ENCODE measurements at places on chromosomes 1 and 21.

GRCh38 chr1:15196807-15197530 is 43.4 kb downstream of the TMEM51 start:
- no peak for DNase-seq

DNA sequence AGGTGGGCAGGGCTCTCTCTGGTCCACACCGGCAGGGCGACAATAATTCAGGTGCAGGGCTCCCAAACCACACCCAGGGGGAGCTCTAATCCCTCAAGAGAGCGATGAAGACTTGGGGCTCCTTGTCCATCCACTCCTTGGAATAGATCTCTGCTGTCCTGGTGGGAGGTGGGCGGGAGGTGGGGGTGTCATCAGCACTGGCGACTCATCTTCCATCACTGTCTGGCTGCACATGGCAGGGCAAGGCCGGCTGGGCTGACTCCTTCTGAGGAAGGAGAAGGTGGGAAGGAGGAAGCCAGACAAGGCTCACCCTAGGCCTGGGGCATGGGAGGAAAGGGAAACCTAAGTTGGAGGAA is 29.3 kb downstream of the TNNT2 start:
- DNase-seq: peak; percentile 19

DNA sequence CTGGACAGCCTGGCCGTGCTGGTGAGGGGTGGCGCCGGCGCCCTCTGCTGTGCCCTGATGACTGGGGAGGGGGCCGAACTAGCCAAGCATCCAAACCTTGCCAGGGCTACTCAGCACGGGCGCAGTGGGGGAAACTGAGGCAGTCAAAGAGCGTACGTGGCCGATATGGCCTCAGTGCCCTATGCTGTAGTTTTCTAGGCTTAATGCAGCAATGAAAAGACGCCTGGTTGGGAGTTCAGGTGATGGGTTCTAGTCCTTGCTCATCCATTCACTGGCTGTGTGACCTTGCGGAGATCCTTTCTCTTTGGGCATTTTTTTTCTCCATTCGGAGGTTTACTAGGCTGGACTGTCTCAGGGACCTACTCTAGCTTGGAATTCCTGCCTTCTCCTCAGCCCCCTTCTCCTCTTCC is 822 bp downstream of the MTX1 start:
- no peak for DNase-seq

DNA sequence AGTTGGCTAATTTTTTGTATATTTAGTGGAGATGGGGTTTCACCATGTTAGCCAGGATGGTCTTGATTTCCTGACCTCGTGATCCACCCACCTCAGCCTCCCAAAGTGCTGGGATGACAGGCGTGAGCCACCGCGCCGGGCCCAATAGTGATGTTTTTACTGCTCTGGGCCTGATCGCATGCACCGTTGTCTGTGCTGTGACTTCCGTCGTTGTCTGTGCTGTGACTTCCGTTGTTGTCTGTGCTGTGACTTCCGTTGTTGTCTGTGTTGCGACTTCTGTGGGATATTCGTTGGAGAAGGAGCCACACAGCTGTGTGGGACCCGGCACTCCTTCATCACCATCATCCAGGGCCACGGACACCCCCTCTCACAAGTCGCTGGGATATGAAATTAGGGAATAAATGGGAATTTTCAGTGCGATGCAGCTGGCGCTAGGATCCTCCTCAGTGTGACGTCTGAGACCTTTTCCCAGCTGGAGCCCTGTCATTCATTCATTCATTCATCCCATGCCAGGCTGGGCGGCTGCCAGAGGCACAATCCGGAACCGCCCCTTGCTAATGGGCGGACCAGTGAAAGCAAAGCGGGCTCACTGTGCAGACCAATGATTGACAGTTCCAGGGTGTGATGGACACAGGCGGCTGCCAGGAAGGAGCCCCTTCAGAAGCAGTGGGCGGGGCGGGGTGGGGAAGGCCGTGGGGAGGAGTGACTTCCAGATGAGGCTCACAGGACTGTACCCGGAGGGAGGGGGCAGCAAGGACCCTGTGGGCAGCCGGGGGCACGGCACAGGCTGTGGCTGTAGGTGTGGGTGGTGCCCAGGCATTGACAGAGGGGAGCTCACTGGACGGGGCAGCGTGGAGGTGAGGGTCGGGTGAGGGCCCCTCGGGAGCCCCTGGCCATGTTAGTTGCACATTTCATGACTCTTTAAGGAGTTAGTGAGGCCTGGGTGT is 48.9 kb downstream of the PRKCZ start:
- no peak for DNase-seq

Measured in fibroblast of gingiva (primary cell).